ENCODE measurements at places on chromosomes 7 and 10.
A peak's percentile ranks its signal among the peaks of the same experiment; 100 is the strongest.

- DNase-seq: no peak
Observed at GRCh38 chr7:45162943-45163691, 5.5 kb downstream of the RAMP3 start.

DNA sequence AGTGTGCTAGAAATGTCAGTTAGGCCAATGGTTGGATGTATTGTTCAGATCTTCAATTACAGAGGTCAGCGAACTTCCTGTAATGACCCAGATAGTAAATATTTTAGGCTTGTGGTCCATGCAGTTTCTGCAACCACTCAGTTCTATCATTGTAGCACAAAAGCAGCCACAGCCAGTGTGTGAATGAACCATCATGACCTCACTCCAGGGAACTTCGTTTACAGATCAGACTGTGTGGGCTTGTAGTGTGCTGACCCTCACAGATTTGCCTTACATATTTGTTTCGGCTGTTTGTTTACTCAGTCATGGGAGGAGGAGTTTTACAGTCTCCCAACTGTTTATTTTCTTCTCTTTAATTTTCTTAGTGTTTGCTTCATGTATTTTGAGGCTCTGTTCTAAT lies 55.4 kb downstream of the LANCL2 start:
- DNase-seq: no peak

DNA sequence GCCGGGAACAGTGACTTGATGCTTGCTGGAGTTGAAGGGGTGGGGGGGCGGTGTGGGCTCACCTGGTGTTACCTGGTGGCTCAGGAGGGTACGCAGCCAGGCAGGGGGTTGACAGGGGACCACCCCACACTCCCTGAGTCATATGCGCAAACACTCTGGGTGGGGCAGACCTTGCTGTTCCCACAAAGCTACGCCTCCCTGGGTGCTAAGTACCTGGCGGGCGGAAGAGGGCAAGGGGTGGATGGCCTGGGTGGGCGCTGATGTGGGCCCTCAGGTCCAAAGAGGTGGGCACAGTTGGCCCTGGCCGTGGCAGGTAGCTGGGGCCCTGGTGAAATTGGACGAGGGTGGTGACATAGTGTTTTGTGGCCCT lies 13.9 kb downstream of the STX1A start:
- DNase-seq: no peak

DNA sequence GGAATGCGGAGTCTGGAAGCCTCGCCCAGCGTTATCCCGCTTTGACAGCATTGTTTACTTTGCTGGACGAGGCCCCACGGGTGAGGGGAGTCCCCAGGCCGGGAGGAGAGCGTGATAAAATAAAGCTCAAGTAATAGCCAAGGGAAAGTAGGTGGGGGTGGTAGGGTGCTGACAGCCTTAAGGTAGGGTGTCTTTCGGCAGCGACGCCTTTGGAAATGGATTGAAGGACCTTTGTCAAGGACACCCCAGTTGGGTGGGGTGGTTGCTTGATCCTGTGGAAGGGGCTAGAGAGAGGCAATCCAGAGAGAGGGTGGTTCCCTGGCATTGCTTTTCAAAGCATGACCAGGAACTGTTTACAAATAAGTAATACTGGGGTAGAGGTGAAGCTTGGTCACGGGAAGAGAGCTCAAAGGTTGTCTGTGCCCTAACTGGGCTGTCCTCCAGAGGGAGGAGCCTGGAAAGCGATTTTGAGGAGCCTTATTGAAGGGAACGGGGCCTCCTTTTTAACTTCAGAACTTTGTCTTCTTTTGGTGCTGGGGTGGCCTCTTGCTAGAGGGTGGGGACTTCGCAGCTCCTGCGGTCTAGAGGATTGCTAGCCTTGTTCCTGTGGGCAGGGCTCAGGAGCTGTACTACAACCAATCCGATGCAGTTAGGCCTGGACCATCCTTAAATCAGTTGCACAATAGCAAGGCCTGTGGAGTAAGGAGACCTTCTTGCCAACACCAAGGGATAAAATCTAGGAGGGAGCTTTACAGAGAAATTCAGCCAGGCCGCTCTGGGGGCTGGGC lies 1.3 kb downstream of the EIF4EBP2 start:
- peak; percentile 88 for DNase-seq

GRCh38 chr7:111012799-111013675 lies 77.9 kb upstream of the LRRN3 start:
- DNase-seq: no peak

GRCh38 chr7:108079648-108080591 lies 50.2 kb downstream of the LAMB4 start:
- peak; percentile 85 for DNase-seq

- no peak for DNase-seq
Observed at GRCh38 chr10:130986846-130987245, 324.7 kb downstream of the TCERG1L start.

- no peak for DNase-seq
Observed at GRCh38 chr7:158358926-158359645, 228.5 kb downstream of the PTPRN2 start.

GRCh38 chr10:64159910-64160872 lies 639.0 kb downstream of the REEP3 start:
- no peak for DNase-seq

- DNase-seq: no peak
Observed at GRCh38 chr7:6031567-6031966, 391 bp downstream of the ANKRD61 start.

- peak; percentile 63 for DNase-seq
Observed at GRCh38 chr10:93081834-93082233, 8.1 kb downstream of the CYP26A1 start.

GRCh38 chr10:9786576-9786975 lies 1231.1 kb upstream of the CELF2 start:
- no peak for DNase-seq

GRCh38 chr7:7553386-7553785 lies 13.3 kb upstream of the MIOS start:
- no peak for DNase-seq

DNA sequence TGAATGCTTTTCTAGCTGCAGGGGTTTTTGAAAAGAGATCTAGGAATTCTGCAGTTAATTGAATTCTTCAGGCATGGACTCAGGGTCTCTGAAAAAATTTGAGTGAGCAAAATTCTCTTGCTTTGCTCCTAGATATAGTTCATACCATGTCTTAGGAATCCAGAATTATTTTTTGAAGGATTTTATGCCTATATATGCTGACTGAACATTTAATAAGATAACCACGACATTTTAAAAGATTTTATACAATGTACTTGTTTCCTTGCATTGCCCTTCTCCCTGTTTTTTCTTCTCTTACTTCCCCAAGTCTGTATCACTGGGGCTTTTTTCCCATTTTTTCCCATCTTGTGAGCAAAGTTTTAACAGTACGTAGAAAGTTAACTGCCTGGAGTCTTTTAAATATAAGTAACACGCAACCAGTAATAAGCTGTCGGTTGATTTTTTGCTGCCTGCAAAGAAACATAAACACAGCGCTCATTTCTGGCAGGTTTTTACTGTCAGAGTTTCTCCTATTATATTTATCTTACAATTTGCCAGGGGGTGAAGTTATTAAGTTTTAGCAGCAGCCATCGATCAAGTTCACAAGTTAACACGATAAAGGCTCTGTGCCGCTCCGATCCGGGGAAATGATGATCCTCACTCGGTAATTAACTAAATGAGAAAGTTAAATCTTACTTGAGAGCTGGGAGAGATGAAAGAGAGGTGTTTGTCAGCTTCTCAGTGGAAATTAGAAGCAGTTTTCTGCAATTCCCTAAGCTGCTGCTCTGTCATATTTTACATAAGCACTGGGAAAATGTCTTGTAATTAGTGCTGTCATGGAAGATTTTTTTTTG lies 81.0 kb downstream of the POLL start:
- no peak for DNase-seq

DNA sequence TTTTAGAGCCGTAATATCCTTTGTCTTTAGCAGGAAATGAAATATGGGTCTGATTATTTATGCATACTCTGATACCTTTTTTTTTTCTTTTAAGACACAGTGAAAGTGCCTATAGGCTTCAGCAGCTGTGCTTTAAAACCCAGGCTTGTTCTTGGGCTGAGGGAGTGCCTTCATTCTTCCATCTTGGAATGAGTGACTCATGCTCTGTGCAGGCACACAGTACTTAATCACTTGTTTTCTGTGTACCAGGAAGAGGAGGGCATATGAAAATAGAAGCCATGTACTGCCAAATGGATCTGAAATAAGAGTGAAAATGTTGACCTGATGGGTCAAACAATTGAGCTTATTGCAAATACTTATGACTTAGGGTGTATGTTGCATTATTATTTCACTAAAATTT lies 12.0 kb downstream of the INPP5F start:
- peak; percentile 72 for DNase-seq

- DNase-seq: no peak
Observed at GRCh38 chr10:1343176-1343575, 287.0 kb downstream of the WDR37 start.

GRCh38 chr7:104160375-104160774 lies 47.4 kb downstream of the ORC5 start:
- DNase-seq: no peak

GRCh38 chr10:118832241-118832651 lies 77.5 kb upstream of the CACUL1 start:
- DNase-seq: no peak

GRCh38 chr7:32077806-32078205 lies 7.6 kb upstream of the PDE1C start:
- no peak for DNase-seq

DNA sequence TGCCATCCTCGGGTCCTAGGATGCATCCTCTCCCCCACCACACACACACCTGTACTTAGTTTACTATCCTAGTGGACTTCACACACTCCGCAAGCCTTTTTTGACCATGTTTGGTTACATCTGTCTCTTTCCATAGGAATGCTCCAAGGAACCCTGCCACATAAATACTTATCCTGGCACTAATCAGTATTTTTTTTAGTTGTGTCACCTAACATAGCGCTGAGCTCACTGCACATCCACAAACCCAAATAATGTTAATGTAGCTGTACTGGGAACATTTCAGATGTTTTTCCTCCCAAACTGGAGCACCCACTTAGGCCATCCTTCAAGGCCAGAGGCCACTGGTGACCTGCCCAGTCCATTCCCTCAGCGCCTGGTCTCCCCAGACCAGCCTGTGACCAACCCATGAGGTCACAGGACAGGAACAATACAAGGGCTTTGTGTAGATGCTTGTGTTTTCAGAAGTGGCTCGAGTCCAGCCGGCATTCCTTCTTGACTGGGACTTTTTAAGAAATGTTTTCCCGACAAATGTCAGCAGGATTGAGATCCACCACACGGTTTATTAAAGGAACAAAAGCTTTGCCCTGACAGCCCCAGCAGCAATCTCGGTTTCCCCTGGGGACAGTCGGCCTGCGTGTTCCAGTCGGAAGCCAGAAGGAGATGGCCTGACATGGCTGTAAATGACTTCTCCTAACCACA lies 181.4 kb downstream of the JCAD start:
- no peak for DNase-seq

Measured in non-pigmented ciliary epithelial cell (primary cell).